ENCODE measurements at places on chromosomes 2 and 18. TPM values are rescaled to one million over a fixed set of nuclear protein-coding genes. Genes with fewer than 3 reads are reported as not detected.

The GPR155 gene
- 11.0 TPM for total RNA-seq

GRCh38 chr2:26675651-26676255 is 16.8 kb upstream of the KCNK3 start:
- no peak for DNase-seq

DNA sequence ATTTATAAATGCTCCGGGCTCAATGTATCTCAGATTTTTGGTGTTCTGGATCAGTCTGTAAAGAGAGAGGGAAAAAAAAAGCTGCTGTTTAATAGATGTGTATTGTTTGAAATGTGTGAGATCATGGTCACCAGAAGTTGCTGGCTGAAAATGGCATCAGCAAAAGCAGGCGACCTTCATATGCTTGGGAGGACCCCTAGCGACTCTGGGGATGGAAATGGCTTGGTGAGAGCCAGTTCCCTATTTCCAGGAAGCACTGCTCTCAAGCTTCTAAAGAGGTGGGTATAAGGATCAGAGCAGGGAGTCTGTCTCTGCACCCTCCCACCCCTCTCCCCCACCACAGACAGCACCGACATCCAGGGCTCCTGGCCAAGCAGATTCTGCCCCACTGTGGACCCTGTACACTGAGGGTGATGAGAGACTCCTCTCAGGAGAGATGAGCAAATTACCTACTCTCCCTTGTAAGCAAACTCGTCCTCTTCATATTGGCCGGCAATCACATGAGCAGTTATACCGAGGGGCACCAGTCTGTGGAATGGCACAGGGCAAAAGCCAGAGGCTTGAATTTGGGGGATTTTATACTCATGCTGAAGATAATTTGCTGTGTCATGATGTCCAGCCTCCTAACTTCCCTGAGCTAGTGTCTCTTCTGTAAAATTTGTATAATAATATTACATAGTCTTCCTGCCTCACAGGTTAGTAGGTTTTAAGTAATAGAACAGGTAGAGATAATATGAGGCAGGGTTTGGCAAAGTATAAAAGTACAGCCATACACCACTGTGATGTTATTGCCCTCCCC is 29.6 kb downstream of the LHCGR start:
- no peak for DNase-seq

The LRRC30 gene
- not detected for total RNA-seq

GRCh38 chr2:68428126-68428525 is 39.0 kb downstream of the FBXO48 start:
- DNase-seq = no peak

GRCh38 chr2:100380681-100381080 is 36.8 kb downstream of the CHST10 start:
- no peak for DNase-seq

- no peak for DNase-seq
These were observed 225.0 kb downstream of the ALPK2 start for GRCh38 chr18:58403799-58404455.
